ENCODE measurements at places on chromosomes 3 and 15. TPM values are rescaled to one million over a fixed set of nuclear protein-coding genes. Genes with fewer than 3 reads are reported as not detected.

The IL17RE gene
- total RNA-seq, result 0.14 TPM

The PLA2G4F gene
- total RNA-seq, result not detected

The PRICKLE2 gene
- total RNA-seq, result 5.3 TPM

The VIPR1 gene
- total RNA-seq, result 4.5 TPM

The ALDH1A2 gene
- 4.0 TPM for total RNA-seq

The ALPK3 gene
- total RNA-seq, result 13.5 TPM

The GOLGA8T gene
- total RNA-seq, result 0.20 TPM

The SMCO1 gene
- not detected for total RNA-seq

The CAMP gene
- total RNA-seq, result not detected

The SLC22A14 gene
- total RNA-seq, result 0.14 TPM

The CNTN3 gene
- 1.8 TPM for total RNA-seq

The SATB1 gene
- total RNA-seq, result 17.5 TPM

The AADAC gene
- total RNA-seq, result not detected

The EFHB gene
- total RNA-seq, result 0.32 TPM

The TGM5 gene
- total RNA-seq, result not detected

The FSIP1 gene
- total RNA-seq, result 0.63 TPM

The RBP2 gene
- total RNA-seq, result not detected

The CTXN2 gene
- total RNA-seq, result under 0.01 TPM

The ULK3 gene
- 27.0 TPM for total RNA-seq

The STX19 gene
- not detected for total RNA-seq

The GUCA1C gene
- total RNA-seq, result not detected

The LOXL1 gene
- 4.4 TPM for total RNA-seq

The NRROS gene
- 4.8 TPM for total RNA-seq

The DHX36 gene
- 29.8 TPM for total RNA-seq

The CCR1 gene
- total RNA-seq, result not detected

The SAMD7 gene
- not detected for total RNA-seq

The RBPMS2 gene
- total RNA-seq, result not detected

The TRH gene
- not detected for total RNA-seq

The DGKG gene
- total RNA-seq, result 0.07 TPM

The USP50 gene
- total RNA-seq, result 0.13 TPM

The CAPN3 gene
- total RNA-seq, result 0.21 TPM

The CHD2 gene
- 63.8 TPM for total RNA-seq

The VGLL3 gene
- total RNA-seq, result 5.0 TPM

The PIF1 gene
- 14.7 TPM for total RNA-seq

The LRRC15 gene
- total RNA-seq, result not detected

The SENP5 gene
- 44.5 TPM for total RNA-seq

The ACP3 gene
- total RNA-seq, result not detected

The GOLGA6C gene
- not detected for total RNA-seq

The SGO1 gene
- 5.4 TPM for total RNA-seq

The FAH gene
- 27.6 TPM for total RNA-seq

The EIF2B5 gene
- 41.0 TPM for total RNA-seq

The USP19 gene
- total RNA-seq, result 54.2 TPM

The TTC14 gene
- total RNA-seq, result 38.3 TPM

The ANKUB1 gene
- not detected for total RNA-seq

Measured in pulmonary artery endothelial cell (primary cell).